ENCODE measurements at places on chromosomes 5 and 9.

DNA sequence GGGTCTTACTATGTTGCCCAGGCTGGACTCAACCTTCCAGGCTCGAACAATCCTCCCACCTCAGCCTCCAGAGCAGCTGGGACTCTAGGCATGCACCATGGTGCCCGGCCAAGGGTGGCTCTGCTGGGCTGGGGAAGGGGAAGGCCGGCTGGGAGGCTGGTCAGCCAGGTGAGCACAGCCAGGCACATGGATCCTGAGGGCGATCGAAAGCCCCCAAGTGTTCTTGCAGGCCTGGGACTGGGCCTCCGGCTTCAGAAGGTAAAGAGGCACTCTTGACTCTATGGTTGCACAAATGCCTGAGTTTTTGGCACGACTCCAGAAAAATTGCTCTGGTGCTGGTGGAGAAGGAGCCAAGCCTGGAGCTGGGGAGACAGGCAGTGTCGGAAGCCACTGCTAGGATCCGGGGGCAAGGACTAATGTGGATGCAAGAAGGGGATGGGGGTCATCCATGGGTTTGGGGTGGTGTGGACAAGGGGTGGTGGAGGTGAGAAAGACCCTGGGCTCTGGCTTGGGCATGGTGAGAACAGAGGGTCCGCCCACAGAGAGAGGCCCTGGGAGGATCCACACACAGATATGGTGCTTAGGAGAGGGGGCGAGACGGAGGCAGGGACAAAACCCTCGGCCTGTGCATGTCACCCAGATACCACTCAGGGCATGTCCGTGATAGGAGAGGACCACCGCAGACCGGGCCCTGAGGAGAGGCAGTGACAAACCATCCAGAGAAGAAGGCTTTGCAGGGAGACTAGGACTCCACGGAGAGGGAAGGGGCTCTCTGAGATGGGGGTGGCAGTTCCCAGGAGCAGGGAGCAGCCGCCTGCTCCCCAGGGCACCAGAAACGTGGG lies 51.1 kb upstream of the COL5A1 start:
- no peak for DNase-seq

- no peak for DNase-seq
These were observed 12.9 kb downstream of the GLDC start for GRCh38 chr9:6632516-6633183.

GRCh38 chr9:90880066-90880465 lies 78.4 kb downstream of the SYK start:
- DNase-seq, result no peak

- peak; percentile 81 for DNase-seq
These were observed 1.0 kb downstream of the BASP1 start for GRCh38 chr5:17218353-17219005.

DNA sequence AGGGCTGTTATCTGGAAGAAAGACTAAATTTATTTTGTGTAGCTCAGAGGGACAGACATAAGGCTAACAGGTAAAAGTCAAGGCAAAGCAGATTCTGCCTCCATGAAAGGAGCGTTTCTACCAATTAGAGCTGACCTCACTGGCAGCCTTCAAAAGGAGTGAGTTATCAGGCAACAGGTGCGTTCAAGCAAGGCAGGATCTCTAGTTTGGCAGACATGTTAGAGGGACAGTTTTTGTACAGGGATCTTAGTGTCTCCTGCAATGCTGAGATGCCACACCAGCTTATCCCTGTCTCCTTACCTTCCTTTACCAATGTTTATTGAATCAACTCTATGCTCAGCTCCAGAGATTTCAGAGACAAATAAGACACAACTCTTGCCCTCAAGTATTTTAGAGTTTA lies 73.8 kb downstream of the NRG2 start:
- DNase-seq, result no peak

DNA sequence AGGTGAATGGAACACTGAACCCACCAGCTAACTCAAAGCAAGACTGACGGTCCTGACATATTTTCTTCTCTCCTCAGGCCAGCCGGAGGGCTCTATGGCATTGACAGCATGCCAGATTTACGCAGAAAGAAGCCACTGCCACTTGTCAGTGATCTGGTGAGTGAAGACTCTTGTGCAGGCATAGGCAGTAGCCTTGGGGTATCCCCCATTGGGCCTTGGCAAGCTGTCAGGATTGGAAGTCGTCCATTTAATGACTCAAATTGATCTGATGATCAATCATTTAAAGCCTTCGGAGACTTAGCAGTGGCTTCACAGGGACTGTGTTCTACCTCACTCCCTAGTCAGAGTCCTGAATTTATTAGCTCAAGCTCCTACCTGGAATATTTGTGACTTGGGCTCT lies 119.7 kb upstream of the RUSC2 start:
- no peak for DNase-seq

GRCh38 chr5:61724102-61724501 lies 392.0 kb downstream of the ZSWIM6 start:
- no peak for DNase-seq

- DNase-seq, result peak; percentile 14
These were observed 5.7 kb downstream of the TBCA start for GRCh38 chr5:77770293-77771005.

- peak; percentile 20 for DNase-seq
These were observed at the start of gene DIRAS2 for GRCh38 chr9:90642570-90643539. DIRAS2 (minus strand) TSS chr9:90642824; CDS start chr9:90613827, 28,997 bp downstream.

- no peak for DNase-seq
These were observed 457 bp downstream of the UGCG start for GRCh38 chr9:111896942-111897600.

DNA sequence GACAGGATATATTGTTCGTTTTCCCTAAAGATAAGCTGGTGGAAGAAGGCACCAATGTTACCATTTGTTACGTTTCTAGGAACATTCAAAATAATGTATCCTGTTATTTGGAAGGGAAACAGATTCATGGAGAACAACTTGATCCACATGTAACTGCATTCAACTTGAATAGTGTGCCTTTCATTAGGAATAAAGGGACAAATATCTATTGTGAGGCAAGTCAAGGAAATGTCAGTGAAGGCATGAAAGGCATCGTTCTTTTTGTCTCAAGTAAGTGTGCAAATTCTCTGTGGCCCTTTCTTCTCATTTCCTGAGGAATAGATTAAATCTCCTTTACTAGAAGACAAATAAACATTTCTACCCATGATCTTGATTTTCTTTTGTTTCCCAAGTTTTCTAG lies 38.0 kb downstream of the OSMR start:
- DNase-seq, result no peak

GRCh38 chr5:67805666-67806348 lies 409.7 kb upstream of the PIK3R1 start:
- DNase-seq, result no peak

- DNase-seq, result no peak
These were observed 208.7 kb downstream of the GADD45G start for GRCh38 chr9:89813482-89813881.

GRCh38 chr9:84466580-84467285 lies 126.2 kb upstream of the SLC28A3 start:
- no peak for DNase-seq

- DNase-seq, result no peak
These were observed 131.8 kb upstream of the SLC12A2 start for GRCh38 chr5:127951791-127952190.

Measured in ELR (cell line).